ENCODE measurements at places on chromosomes 2 and 18.

GRCh38 chr18:11054497-11054896, 94.9 kb downstream of the PIEZO2 start:
- DNase-seq, result no peak

DNA sequence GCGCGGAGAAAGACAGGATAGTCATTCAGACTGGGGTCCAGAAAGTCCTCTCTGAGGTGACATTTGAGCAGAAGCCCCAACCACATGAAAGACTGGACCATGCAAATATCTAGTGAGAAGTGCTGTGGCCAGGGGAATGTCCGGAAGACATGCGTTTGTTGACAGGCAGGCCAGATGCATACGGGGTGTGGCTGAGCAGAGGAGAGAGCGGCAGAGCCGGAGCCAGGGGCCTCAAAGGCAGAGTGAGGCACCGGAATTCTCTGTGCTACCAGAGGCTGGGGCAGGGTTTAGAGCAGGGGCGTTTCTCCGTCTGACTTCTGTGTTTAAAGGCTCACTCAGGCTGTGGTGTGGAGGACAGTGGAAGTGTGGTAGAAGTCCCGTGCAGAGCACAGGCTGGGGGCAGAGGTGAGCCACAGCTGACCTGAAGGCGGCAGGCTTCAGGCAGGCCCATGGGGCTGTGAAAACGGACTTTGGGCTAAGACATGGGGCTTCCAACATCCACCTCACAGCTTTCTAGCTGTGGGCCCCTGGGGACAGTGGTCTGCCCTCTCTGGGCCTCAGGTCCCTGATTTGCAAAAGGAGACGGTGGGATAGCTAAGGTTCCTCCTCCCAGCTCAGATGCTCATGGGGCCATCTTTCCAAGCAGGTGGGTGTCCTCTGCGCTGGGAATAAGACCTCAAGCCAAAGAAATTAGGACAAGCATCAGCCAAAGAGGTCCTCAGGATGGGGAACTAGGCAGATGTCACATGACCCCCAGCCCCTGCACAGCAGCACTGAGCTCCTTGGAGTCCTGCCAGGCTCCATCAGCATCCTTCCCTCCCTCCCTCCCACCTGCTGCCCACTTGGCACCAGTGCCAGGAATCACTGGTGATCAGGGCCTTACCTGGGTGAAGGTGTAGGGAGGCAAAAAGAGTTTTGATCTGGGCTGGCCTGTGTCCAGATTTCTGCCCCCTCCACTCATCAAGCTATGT, 11.2 kb downstream of the RUFY4 start:
- no peak for DNase-seq

DNA sequence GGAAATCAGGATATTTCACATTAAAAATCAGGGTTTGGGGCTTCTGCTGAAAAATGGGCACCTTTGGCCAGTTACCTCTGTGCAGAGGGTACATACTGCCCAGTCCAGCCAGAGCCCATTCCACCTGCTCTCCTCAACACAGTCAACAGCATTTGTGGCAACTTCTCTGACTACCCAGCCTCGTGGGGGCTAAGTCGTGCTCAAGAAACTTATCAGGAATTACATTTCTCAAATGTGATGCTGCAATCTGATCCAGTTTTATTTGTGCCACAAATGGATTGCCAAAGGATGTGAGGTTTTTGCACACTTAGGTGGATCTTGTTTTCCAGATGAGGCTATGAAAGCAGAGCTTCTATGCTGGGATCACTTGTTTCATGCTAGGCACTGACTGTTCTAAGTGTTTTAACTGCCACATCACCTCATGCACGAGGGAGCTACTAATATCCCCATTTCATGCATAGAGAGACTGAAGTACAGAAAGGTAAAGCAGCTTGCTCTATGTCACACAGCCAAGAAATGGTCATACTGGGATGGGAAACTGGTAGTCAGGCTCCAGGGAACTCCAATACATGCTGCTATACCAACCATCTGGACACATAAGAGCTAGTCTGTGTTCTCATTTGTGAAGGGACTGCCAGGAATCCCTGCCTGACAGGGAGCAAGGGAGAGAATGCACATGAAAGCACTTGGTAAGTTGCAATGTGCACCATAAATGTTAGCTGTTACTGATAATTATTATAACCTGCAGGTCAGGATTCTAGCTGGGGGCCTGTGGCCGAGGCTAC, 89.0 kb upstream of the HK2 start:
- DNase-seq, result no peak

- no peak for DNase-seq
These were observed 151.8 kb downstream of the SH3RF3 start for GRCh38 chr2:109280804-109281203.

GRCh38 chr2:107337209-107337898, 451.4 kb upstream of the ST6GAL2 start:
- DNase-seq, result no peak

- no peak for DNase-seq
These were observed 332.6 kb upstream of the ACVR2A start for GRCh38 chr2:147512206-147512605.

DNA sequence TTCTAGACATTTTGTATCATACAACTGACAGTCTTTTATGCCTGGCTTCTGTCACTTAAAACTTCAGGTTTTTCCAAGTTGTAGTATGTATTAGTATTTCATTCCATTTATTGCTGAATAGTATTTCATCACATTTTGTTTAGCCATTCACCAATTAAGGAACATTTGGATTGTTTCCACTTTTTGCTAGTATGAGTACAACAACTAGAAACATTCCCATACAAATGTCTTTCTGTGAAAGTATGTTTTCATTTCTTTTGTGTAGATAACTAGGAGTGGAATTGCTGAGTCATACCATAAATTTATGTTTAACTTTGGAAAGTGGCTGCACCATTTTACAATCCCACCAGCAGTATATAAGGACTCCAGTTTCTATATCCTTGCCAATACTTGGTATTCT, 135.9 kb downstream of the ATAD2B start:
- no peak for DNase-seq

- no peak for DNase-seq
These were observed 47.8 kb downstream of the SLC9A4 start for GRCh38 chr2:102520801-102521200.

DNA sequence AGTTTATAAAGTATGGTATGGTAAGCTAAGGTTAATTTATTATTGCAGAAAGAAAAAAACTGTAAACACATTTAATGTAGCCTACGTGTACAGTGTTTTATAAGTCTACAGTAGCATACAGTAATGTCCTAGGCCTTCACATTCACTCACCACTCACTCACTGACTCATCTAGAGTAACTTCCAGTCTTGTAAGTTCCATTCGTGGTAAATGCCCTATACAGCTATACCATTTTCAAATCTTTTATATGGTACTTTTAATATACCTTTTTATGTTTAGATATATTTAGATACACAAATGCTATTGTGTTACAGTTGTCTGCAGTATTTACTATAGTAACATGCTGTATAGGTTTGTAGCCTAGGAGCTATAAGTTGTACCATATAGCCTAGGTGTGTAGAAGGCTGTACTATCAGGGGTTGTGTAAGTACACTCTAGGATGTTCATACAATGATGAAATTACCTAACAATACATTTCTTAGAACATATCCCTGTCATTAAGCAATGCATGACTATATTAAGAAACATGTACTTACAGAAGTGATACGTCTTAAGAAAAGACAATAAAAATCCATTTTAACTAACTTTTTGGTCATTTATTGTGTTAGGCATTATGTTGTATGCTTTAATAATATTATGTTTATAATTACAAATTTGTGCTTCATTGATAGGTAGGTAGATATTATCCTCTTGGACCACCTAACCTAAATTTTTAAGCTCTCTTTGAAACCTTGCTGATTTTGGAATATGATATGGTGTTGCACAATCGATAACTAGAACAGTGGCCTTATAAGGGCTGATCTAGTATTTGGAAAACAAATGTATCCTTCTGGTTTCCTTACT, 51.9 kb downstream of the VRK2 start:
- DNase-seq, result no peak

GRCh38 chr2:112601754-112602153, 17.3 kb downstream of the CHCHD5 start:
- no peak for DNase-seq

DNA sequence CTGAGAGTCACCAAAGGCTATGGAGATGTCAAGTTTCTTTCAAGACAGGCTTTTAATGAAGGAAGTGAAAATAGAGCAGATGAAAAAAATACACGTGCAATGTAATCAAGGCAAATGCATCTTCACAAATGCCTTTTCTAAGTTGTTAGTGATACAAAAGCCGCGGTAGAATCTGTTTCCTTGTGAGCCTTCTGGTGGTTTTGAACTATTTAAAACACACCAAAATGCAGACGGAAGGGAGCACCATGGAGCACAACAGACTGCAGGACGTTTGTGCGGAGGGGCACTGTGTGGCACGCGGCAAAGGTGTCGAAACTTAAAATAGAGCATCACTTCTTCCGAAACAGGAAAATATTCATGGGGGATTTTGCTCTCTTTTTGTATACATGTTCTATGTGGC, 65.0 kb upstream of the BOD1L2 start:
- DNase-seq, result no peak

- DNase-seq, result no peak
These were observed 149.4 kb upstream of the DCC start for GRCh38 chr18:52190631-52191030.

DNA sequence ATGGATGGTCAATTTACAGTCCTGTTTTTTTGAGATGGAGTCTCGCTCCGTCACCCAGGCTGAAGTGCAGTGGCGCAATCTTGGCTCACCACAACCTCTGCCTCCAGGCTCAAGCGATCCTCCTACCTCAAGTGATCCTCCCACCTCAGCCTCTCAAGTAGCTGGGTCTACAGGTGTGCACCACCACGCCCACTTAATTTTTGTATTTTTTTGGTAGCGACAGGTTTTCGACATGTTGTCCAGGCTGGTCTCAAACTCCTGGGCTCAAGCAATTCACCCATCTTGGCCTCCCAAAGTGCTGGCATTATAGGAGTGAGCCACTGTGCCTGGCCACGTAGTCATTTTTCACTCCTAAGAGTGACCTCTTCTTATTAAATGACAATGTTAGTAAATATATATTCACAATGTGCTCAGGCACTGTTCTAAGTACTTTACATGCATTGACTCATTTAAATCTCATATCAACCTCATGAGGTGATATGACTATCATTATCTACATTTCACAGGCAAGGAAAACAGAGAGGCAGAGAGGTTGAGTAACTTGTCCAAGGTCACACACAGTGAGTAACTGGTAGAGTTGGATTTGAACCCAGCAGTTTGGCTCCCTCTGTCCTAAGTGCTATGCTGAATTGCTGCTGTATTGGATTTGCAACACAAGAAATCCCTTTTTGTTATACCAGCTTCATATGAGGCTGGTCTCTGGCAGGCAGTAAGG, 5.6 kb upstream of the DIS3L2 start:
- no peak for DNase-seq

GRCh38 chr2:223185638-223186037, 133.6 kb downstream of the KCNE4 start:
- no peak for DNase-seq

- DNase-seq, result no peak
These were observed 356.0 kb upstream of the GALNT5 start for GRCh38 chr2:156901373-156902031.

GRCh38 chr2:168787782-168788376, 14.6 kb upstream of the NOSTRIN start:
- DNase-seq, result no peak

DNA sequence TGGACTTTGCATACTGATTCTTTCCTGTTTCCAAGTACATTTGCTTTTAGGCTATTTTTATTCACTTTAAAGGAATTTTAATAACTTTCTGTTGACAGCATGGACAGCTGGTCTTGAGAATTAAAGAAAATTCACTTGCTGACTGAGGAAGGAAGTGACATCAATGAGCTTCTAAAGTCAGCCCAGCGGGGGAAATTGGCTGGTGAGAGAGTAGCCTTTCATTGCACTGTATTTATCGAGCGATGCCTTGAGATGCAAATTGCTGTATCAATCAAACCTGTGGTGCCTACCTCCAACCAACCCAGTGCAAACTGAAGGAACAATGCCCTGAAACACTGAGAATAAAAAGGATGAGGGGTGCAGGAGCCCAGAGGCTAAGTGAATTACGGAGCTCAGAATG, 91.4 kb upstream of the AQP4 start:
- DNase-seq, result no peak

DNA sequence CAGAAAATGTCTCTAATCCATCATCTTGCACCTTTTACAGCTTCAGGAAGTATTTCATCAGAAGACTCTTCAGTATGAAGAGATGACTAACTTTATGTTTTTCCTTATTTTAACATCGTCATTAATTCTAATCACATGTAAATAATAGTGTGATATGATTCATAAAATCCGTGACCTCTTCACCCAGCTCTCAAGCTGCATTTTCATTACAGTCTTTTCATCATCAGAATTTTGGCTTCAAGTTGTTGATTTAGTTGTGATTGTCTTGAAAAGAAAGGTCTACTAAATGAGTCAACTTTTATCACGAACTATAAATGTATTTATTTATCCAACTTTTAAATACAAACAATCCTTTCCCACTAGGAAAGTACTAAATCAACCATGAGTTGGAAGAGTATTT, 410.3 kb downstream of the LRP1B start:
- no peak for DNase-seq

- DNase-seq, result no peak
These were observed 54.1 kb downstream of the E2F6 start for GRCh38 chr2:11411768-11412448.

GRCh38 chr2:38092196-38092902, 16.4 kb upstream of the CYP1B1 start:
- no peak for DNase-seq

DNA sequence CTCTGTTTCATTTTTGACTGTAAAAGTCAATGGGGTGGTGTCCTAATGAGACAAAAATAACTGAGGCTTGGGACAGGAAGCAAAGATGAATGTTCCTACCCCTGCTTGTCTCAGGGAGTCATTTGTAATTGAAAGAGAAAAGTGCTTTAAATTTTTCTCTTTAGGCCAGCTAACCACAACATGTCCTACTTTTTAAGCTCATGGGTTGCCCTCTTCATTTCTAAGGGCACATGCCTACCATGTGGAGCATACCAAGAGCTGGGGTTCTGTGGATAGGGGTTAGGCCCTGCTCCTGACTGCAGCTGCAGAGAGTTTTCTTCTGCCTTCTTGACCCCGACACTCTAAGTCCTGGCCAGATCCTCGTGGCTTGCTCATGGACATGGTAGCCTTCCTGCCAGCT, 96.8 kb upstream of the ARL4C start:
- DNase-seq, result no peak

DNA sequence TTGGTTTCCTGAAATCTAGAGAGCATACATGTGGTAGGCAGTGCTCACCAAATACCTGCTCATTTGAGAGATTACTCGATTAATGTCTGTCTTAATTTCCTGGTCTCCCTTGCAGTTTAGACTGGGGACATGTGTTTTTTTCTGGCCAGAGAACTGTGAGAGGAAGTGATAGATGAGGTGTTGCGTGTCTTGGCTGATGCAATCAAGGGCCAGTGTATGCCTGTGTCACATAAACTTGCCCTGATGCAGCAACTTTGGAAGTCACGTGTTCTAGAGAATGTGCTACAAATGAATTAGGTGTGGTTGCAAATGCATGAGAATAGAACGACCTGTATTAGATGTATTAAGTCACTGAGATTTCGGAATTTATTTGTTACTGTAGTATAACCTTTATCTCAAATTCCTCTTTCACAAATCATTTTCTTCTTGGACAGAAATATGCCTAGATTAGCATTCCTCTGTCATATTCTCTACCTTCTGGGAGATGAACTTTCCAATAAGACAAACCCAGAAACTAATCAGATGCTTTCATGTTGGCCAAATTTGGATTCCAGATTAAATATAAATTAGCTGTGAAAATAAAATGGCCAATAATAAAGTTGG, 9.9 kb upstream of the IL1A start:
- DNase-seq, result peak; percentile 49

Measured in GM13976 (cell line).